CD8-positive, alpha-beta memory T cell (primary cell): ENCODE measurements at places on chromosomes 5 and 9.

DNA sequence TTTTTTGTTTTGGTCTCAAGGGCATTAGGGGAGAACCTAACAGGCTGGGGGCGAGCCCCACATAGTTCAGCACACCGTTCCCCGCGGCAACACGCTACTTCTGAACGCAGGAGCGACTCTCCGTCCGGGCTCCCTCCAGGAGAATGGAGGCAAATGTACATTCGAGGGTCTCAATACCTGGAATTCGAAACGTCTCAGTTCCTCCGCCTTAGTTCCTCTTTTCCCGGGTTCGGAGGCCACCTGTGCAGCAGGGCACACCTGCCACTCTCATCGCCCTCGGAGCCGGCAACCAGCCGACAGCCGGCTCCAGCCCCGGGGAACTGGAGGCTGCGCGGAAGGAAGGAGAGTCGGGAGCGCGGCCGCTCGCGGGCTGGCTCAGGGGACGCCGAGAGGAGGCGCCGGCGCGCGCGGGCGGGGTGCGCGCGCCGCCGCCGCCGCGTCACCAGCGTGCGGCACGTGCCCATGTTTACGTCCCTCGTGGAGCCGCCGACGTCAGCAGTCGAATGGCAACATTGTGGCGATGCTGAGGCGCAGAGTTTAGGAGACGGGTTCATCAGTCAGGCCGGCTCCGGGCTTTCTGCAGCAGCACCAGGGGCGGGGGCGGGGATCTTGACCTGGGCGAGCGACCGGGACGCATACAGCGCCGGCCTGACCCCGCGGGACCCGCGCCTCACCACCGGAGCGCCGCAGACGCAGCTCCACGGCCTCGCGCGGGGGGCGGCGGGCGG lies at the start of gene JMY:
Gene JMY, plus strand, starts transcription at position 498 of the 728 bp plus-strand sequence. CDS start 520 bp downstream, outside the sequence.
- no peaks in the 10 kb centered on the region for H3K27me3 ChIP-seq
- peak within 1 kb of the TSS; percentile 94 for H3K27ac ChIP-seq
- peaks cover 33% of the 10 kb centered on the region for H3K4me1 ChIP-seq
- peak within 1 kb of the TSS; percentile 95 for H3K4me3 ChIP-seq

- no peak overlapping the region for H3K27ac ChIP-seq
- no peak for DNase-seq
- H3K4me3 ChIP-seq, result no peak overlapping the region
These were observed 20.2 kb downstream of the NR2F1 start for GRCh38 chr5:93603078-93603792.

GRCh38 chr9:137407590-137408300 lies 15.2 kb downstream of the EXD3 start:
- no peak overlapping the region for H3K4me3 ChIP-seq
- H3K27ac ChIP-seq, result no peak overlapping the region
- no peak for DNase-seq
- H3K27me3 ChIP-seq, result no peaks in the 10 kb centered on the region
- H3K4me1 ChIP-seq, result peaks cover 15% of the 10 kb centered on the region
- H3K36me3 ChIP-seq, result no peaks in the 10 kb centered on the region

GRCh38 chr5:6220346-6221088 lies 157.8 kb downstream of the MED10 start:
- no peaks in the 10 kb centered on the region for H3K27me3 ChIP-seq
- no peaks in the 10 kb centered on the region for H3K36me3 ChIP-seq
- no peak overlapping the region for H3K4me3 ChIP-seq
- H3K27ac ChIP-seq, result no peak overlapping the region
- H3K4me1 ChIP-seq, result no peaks in the 10 kb centered on the region
- DNase-seq, result no peak

DNA sequence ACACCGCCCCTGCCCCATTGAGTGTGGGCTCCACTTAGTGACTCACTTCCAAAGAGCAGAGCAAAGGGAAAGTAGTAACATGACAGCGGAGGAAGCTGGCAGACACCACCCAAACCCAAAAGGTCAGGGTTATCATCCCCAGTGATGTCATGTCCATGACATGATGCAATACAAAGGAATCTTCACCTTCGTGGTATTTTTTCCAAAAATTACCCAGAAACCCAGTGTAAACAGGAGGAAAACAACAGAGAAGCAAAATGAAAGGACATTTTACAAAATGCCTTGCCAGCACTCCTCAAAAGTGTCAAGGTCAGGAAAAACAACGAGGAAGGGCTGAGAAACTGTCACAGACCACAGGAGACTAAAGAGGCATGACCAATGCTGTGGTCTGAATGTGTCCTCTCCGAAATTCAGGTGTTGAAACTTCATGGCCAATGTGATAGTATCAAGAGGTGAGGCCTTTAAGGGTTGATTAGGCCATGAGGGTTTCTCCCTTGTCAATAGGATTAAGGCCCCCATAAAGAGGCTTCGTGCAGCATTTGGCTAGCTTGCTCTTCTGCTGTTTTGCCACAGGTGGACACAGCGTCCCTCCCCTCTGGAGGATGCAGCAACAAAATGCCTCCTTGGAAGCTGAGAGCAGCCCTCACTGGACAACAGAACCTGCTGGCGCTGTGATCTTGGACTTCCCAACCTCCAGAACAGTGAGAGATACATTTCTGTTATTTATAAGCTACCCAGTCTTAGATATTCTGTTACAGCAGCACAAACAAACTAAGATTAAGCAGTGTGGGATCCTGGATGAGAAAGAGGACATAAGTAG lies 30.5 kb upstream of the MED10 start:
- H3K27me3 ChIP-seq, result no peaks in the 10 kb centered on the region
- no peaks in the 10 kb centered on the region for H3K36me3 ChIP-seq
- H3K4me1 ChIP-seq, result no peaks in the 10 kb centered on the region

GRCh38 chr5:151464101-151464500 lies 16.7 kb downstream of the SLC36A1 start:
- DNase-seq, result no peak
- no peaks in the 10 kb centered on the region for H3K4me1 ChIP-seq
- no peak overlapping the region for H3K4me3 ChIP-seq
- H3K36me3 ChIP-seq, result peaks cover 8% of the 10 kb centered on the region

- no peak overlapping the region for H3K4me3 ChIP-seq
- H3K27me3 ChIP-seq, result no peaks in the 10 kb centered on the region
- DNase-seq, result peak; percentile 38
- peaks cover 4% of the 10 kb centered on the region for H3K4me1 ChIP-seq
- no peaks in the 10 kb centered on the region for H3K36me3 ChIP-seq
These were observed 39.1 kb upstream of the RANBP6 start for GRCh38 chr9:6054280-6055099.

- H3K27me3 ChIP-seq, result no peaks in the 10 kb centered on the region
- H3K27ac ChIP-seq, result no peak overlapping the region
- no peaks in the 10 kb centered on the region for H3K4me1 ChIP-seq
- H3K4me3 ChIP-seq, result no peak overlapping the region
- H3K36me3 ChIP-seq, result no peaks in the 10 kb centered on the region
These were observed 1342.8 kb upstream of the WWC1 start for GRCh38 chr5:166948679-166949078.
